Neural progenitor cell (in vitro differentiated cells): ENCODE measurements at places on chromosomes 6 and 20.

DNA sequence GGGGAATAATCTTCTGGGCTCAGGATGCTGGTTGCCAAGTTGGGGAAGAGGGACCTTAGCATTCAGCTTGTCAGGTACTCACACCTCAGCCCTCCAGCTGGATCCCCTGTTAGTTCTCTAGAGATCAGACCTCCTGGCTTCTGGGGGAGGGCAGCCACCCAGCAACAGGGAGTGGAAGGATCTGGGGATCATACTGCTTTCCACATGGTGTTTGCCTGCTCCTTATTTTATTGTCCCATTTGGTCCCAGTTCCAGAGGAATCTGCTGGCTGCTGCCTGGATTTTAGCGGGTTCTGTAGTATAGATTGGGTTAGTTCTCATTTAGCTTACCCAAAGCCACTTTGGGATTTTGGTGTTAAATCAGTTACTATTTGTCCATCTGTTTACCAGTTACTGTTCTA is 29.3 kb downstream of the KAT14 start:
- DNase-seq, result no peak

DNA sequence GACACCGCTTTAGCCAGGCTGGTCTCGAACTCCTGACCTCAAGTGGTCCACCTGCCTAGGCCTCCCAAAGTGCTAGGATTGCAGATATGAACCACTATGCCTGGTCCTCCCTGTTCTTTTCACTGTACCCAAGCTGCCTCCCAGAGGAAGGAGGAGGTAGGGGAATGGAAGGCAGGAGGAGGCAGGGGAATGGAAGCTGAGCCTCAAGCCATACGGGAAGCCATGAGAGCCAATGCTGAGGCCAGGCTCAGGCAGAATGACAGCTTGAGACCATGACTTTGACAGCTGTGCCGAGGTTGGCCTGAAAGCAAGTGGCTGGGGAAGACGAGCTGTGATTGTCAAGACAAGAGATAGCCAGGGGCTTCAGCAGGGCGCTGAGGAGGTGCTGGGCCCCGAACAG is 13.6 kb upstream of the ZNF335 start:
- no peak for DNase-seq

- peak; percentile 63 for DNase-seq
Observed at GRCh38 chr6:90294614-90294988, 2.0 kb downstream of the BACH2 start.

- DNase-seq, result peak; percentile 35
Observed at GRCh38 chr6:170266061-170266825, 24.6 kb downstream of the DLL1 start.

DNA sequence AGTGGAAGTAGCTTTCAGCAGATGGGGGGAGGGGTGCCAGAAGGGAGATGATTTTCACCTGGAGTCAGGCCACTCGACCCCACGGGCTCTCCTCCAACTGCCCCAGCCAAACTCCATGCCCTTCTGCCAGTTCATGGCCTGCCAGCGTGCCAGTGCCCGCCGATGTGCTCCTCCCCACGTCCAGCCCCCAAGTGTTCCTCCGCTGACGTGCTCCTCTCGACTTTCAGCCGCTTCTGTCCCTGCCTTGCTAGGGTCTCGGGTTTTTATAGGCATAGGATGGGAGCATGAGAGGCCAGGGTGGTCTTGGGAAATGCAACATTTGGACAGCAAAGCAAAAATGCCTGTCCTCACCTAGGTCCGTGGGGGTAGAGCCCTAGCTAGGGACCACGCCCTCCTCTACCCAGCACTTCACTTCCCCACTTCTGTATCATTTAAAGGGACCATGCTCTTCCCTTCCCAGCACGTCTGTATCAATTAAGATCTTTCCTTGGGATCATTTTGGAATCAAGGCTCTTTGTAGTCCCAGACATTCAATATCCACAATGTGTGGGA is 54.4 kb downstream of the PRND start:
- no peak for DNase-seq

- no peak for DNase-seq
Observed at GRCh38 chr20:23361119-23361475, 885 bp upstream of the GZF1 start.

- DNase-seq, result peak; percentile 91
Observed at GRCh38 chr6:109236115-109237076, 141.1 kb downstream of the CEP57L1 start.

GRCh38 chr20:8735674-8736073 is 333.2 kb upstream of the PLCB4 start:
- DNase-seq, result no peak
